ENCODE measurements at places on chromosomes 5 and 9. TPM values are rescaled to one million over a fixed set of nuclear protein-coding genes. Genes with fewer than 3 reads are reported as not detected.

The STPG3 gene
- total RNA-seq: not detected

The SHISAL2B gene
- not detected for total RNA-seq

The PRUNE2 gene
- 0.09 TPM for total RNA-seq

The KCNMB1 gene
- not detected for total RNA-seq

The FAM120A gene
- 69.3 TPM for total RNA-seq

The NUTM2G gene
- total RNA-seq: not detected

Measured in A549 treated with dexamethasone at 1 μM for 4 hours (cell line).